ENCODE measurements at places on chromosomes 16 and 17.
A peak's percentile ranks its signal among the peaks of the same experiment; 100 is the strongest.

- no peak for DNase-seq
Observed at GRCh38 chr16:84190731-84191388, at the start of gene ADAD2. TSS of gene ADAD2 (plus strand) at chr16:84191157. CDS start at chr16:84191231, 74 bp downstream.

GRCh38 chr17:77999413-78000173 lies 41.1 kb downstream of the TNRC6C start:
- DNase-seq: no peak

DNA sequence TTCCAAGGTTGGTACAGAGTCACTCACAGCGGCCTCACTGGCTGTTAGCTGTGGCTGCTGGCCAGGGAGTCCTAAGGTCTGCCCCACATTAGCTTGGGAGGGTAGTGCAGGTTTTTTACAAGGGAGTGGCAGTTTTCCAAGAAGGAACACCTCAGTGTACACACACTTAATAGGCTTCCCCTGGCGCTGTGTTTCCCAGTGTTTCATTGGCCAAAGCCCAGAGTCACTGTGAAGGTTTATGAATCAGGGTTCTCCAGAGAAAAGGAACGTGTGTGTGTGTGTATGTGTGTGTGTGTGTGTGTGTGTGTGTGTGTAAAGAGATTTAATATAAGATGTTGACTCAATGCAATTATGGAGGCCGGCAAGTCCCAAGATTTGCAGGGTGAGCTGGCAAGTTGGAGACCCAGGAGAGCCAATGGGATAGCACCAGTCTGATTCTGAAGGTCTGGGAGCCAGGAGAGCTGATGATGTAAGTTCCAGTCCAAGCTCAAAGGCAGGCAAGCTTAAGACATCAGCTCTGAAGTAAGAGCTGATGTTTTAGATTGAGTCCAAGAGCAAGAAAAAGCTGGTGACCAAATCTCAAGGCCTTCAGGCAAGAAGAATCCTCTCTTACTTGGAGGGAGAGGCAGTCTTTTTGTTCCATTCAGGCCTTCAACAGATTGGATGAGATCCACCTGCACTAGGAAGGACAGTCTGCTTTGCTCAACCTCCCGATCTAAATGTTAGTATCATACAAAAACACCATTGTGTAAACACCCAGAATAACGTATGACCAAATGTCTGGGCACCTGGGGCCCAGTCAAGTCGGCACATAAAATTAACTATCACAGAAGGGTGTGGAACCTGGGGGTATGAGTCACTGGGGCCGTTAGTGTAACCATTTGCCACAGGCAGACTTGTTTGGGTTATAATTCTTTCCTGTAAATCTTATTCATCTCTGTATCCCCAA lies 206.8 kb downstream of the PRKCA start:
- DNase-seq: no peak

- DNase-seq: peak; percentile 11
Observed at GRCh38 chr17:34420254-34420766, 57.3 kb upstream of the CCL1 start.

- DNase-seq: no peak
Observed at GRCh38 chr17:15973016-15973415, 26.5 kb downstream of the ZSWIM7 start.

GRCh38 chr16:10253409-10253808 lies 71.2 kb upstream of the GRIN2A start:
- no peak for DNase-seq

DNA sequence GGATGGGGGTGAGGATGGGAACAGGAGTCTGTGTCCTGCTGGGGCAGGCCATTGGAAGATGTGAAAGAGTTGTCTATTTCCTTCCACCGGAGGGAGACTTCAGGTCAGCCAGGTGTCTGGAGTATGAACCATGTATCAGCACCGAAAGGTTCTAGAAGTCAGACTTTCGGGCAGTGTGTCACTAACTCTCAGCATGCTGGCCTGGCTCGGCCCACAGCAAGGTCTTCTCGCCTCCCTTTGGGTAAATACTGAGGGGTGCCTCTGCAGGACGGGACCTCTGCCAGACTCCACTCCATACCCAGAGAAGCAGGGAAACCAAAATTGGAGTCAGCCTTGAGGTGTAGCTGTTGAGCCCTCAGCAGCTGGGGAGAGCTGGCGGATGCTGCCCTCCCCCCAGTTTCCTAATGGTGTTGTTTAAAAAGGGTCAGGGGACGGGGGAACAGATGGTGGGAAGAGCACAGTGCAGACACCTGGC lies 507 bp downstream of the CIITA start:
- DNase-seq: no peak

- DNase-seq: no peak
Observed at GRCh38 chr16:59975953-59976352, 1241.8 kb upstream of the GOT2 start.

GRCh38 chr16:56610609-56611111 lies 2.3 kb downstream of the MT2A start:
- no peak for DNase-seq

DNA sequence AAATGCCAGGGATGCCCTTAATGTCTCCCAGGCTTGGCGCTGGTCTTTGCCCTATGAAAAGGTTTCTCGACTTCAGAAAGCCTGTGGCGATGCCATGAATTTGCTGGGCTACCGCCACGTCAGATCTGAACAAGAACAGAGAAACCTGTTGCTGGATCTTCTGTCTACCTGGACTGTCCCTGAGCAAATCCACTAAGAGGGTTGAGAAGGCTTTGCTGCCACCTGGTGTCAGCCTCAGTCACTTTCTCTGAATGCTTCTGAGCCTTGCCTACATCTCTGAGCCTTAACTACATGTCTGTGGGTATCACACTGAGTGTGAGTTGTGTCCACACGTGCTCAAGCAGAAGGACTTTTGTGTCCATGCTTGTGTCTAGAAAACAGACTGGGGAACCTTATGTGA lies 11.4 kb downstream of the CHST4 start:
- peak; percentile 21 for DNase-seq

- DNase-seq: no peak
Observed at GRCh38 chr17:2366747-2367494, 29.6 kb downstream of the SGSM2 start.

DNA sequence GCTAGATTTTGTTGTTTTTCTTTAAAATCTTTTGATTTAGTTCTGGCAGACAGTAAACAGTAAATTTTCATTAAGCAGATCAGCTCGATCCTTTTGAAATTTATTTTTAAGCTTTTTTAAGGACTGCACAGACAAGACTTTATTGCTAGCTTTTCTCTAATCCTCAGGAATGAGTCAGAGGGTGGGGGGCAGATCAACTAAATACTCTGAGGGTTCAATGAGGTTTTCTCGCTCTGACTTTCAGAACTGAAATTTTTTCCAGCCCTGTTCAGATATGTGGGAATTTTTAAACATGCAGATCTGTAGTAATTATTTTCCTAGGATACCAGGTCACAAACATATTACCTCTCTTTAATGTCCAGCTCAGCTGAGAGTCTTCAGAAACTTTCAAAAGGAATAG lies 977.2 kb downstream of the CDH11 start:
- no peak for DNase-seq

GRCh38 chr17:63649813-63650212 lies 27.6 kb downstream of the MAP3K3 start:
- DNase-seq: no peak

DNA sequence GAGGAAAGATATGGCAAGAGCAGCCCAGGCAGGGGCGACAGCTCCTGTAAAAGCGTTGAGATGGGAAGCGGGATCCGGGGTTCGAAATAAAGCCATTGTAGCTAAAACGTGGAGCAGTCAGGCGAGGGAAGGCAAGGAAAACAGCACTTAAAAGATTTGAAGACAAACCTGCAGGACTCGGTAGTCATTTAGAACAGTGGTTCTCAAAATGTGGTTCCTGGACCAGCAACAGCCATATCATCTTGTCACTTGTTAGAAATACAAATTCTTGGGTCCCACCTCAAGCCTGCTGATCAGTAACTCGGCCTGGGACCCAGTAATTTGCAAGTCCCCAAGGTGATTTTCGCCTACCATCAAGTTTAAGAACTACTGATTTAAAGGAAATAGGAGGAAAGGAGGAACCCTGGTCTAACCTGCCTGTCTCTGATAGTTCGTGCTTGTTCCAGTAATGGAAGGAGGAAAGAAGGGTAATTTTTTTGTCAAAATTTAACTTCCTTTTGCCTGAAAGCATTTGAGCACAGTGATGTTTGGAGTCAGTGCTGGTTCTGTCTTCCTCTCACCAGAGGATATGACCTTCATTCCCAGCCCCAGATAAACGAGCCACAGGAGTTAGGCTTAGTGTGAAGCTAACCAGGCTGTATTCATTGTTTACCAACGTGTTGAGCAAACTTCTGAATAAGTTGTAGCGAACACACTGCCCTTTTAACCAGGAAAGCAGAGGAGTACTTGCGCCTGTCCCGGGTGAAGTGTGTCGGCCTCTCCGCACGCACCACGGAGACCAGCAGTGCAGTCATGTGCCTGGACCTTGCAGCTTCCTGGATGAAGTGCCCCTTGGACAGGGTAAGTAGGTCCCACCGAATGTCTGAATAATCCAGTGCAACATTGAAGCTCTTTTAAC lies 1.1 kb downstream of the ORC6 start:
- DNase-seq: no peak

Data from GM12878 (cell line).